ENCODE measurements at places on chromosomes 13 and 19. TPM values are rescaled to one million over a fixed set of nuclear protein-coding genes. Genes with fewer than 3 reads are reported as not detected.

- no peaks in the 10 kb centered on the region for H3K27me3 ChIP-seq
- DNase-seq: no peak
- no peak overlapping the region for H3K4me3 ChIP-seq
- peaks cover 6% of the 10 kb centered on the region for H3K4me1 ChIP-seq
- no peak overlapping the region for H3K27ac ChIP-seq
Observed at GRCh38 chr13:50441130-50441529, 402.4 kb downstream of the DLEU7 start.

DNA sequence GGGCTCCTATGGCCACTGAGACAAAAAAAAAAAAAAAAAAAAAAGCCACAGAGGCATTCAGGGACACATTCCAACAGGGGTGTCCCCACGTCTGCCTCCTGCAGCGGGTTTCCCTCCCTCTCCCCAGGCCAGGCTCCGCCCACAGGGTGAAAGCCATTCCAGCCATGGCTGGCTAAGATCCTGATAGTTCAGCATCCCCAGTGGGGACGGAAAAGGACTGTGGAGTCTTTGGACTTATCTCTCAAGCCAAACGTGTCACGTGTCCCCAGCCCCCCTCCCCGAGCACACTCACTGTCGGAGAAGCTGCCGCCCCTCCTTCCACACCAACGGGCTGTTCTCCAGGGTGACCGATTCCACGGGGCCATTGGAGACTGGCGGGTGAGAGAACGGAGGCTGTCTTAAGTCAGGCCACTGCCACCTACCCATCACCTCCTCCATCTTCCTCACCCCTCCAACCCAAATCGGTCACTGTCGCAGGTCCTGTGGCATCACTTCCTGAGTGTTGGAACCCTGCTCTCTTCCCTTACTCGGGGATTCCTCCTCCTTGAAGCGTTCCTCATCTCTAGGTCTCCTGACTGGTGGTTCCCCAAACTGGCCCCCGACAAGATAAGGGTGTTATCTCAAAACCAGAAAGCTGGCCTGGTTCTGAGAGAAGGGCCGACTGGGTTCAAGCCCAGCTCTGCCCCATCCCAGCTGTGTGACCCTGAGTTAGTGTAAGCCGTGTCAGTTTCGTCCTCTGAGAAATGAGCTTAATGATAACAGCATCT lies 9.1 kb upstream of the FKRP start:
- peaks cover 16% of the 10 kb centered on the region for H3K4me1 ChIP-seq
- no peak overlapping the region for H3K4me3 ChIP-seq
- no peak for DNase-seq
- H3K27me3 ChIP-seq: no peaks in the 10 kb centered on the region
- H3K36me3 ChIP-seq: peaks cover 17% of the 10 kb centered on the region
- H3K27ac ChIP-seq: no peak overlapping the region

- DNase-seq: no peak
- H3K4me1 ChIP-seq: no peaks in the 10 kb centered on the region
- H3K36me3 ChIP-seq: no peaks in the 10 kb centered on the region
- no peak overlapping the region for H3K27ac ChIP-seq
- no peak overlapping the region for H3K4me3 ChIP-seq
Observed at GRCh38 chr13:35512271-35512920, 35.9 kb upstream of the MAB21L1 start.

DNA sequence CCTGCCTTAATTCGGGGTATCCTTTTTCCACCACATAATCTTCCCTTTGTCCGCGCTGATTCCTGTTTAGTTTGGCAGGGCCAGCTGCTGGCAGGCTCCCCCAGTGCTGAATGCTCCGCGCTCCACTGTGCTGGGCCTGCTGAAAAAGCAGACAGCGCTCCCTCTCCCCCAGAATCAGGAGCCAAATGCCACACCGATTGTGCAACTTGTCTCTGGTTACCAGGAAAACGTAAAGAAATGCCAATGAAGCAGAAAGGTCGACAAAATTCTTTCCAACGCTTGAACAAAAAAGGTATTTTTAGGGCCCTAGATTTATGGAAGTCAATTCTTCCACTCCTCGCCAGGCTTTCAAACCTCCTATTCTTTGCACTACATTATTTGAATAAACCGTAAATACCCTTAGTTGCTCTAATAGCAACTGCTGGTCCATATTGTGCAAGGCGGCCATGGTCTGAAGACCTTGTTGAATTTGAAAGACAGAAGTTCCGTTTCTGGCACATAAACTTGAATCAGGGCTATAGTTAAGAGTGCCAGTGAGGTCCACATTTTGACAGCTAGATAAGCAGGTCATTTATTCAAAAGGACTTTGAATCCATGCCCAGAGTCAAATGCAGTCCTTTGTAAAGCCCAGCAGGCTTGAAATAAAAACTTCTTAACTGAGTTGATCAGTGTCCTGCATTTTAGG lies 206.7 kb upstream of the RFC3 start:
- DNase-seq: no peak
- H3K4me1 ChIP-seq: peaks cover 46% of the 10 kb centered on the region
- H3K27ac ChIP-seq: peak overlapping the region; percentile 65
- no peaks in the 10 kb centered on the region for H3K27me3 ChIP-seq

DNA sequence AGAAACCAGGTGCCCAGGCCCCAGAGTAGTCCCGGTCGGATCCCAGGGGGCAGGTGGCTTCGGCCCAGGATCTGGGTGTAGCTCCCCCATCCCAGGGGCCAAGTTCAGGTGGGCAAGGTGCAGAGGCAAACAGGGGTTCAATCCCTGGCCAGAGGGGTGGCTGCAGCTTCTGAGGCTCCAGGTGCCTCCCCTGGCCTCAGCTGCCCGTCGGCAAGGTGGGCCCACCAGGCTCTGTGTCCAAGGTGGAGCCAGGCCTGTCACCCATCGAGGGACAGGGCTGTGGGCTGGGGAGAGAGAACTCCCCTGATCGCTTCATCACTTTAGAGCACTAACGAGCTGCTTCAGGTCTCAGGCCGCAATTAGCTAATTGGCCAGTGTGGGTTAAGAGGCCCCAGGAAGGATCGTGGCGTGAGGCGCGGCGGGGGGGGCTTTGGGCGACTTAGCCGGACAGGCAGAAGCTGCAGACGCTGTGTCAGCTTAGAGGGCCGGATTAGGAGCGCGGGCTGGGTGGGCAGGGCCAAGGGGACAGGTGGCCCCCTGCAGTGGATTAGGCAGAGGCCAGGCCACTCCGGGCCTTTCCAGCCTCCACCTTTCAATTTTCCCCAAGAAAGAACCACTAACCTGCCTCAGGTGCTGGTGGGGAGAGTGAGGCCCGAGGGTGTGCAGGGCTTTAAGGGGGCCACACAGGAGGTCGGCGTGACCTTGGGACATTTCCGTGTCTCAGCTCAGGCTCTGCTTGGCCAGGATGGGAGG lies 2.8 kb upstream of the RAX2 start:
- H3K27ac ChIP-seq: no peak overlapping the region
- H3K36me3 ChIP-seq: no peaks in the 10 kb centered on the region
- no peaks in the 10 kb centered on the region for H3K27me3 ChIP-seq
- no peak overlapping the region for H3K4me3 ChIP-seq

GRCh38 chr13:41588899-41589298 lies 131.5 kb downstream of the RGCC start:
- peak; percentile 33 for DNase-seq
- peaks cover 23% of the 10 kb centered on the region for H3K36me3 ChIP-seq
- H3K27me3 ChIP-seq: no peaks in the 10 kb centered on the region
- peak overlapping the region; percentile 15 for H3K27ac ChIP-seq
- peaks cover 9% of the 10 kb centered on the region for H3K4me1 ChIP-seq

DNA sequence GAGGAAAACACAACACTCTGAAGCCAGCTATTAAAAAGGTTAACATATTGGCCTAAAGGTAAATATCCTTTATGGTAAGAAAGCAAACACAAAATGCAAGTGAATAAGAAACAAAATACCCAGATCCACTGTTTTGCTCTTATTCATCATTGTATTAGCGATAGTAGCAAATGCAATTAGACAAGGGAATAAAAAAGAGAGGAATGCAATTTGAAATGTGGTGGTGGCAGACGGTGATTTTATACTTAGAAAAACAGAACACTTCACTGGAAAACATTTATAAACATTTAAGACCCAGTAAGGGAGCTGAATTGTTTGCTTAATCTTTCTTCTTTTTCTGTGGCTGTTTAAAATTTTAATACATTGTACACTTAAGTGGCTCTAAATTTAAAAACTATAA lies 17.2 kb upstream of the CYP4F2 start:
- DNase-seq: no peak
- peak overlapping the region; percentile 58 for H3K27ac ChIP-seq
- peaks cover 53% of the 10 kb centered on the region for H3K27me3 ChIP-seq
- H3K4me1 ChIP-seq: peaks cover 6% of the 10 kb centered on the region

DNA sequence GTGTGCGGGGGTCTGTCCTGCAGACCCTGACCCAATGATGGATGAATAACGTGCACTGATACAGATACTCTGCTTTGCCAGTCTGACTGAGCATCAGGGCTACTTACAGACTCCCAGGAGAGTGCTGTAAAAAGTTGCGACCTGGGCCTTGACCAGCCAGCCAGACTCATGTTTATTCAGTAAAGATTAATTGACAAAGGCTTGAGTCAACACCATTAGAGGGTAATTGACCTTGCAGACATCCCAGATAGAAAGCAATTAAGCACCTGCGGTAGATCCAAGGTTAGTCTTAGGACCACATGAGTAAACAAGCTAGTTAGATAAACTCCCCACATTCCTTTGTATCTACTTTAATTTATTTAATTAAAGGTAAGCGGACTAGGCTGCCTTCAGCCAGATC lies 10.4 kb downstream of the NUDT19 start:
- no peak overlapping the region for H3K4me3 ChIP-seq
- no peaks in the 10 kb centered on the region for H3K27me3 ChIP-seq
- peaks cover 7% of the 10 kb centered on the region for H3K4me1 ChIP-seq
- no peak for DNase-seq

GRCh38 chr19:33662391-33663092 lies 40.8 kb downstream of the CHST8 start:
- no peak for DNase-seq
- no peak overlapping the region for H3K4me3 ChIP-seq
- no peaks in the 10 kb centered on the region for H3K4me1 ChIP-seq
- no peaks in the 10 kb centered on the region for H3K36me3 ChIP-seq
- no peaks in the 10 kb centered on the region for H3K27me3 ChIP-seq

GRCh38 chr13:91652404-91653301 lies 254.2 kb downstream of the GPC5 start:
- no peaks in the 10 kb centered on the region for H3K4me1 ChIP-seq
- no peaks in the 10 kb centered on the region for H3K27me3 ChIP-seq
- no peak for DNase-seq
- no peak overlapping the region for H3K27ac ChIP-seq

DNA sequence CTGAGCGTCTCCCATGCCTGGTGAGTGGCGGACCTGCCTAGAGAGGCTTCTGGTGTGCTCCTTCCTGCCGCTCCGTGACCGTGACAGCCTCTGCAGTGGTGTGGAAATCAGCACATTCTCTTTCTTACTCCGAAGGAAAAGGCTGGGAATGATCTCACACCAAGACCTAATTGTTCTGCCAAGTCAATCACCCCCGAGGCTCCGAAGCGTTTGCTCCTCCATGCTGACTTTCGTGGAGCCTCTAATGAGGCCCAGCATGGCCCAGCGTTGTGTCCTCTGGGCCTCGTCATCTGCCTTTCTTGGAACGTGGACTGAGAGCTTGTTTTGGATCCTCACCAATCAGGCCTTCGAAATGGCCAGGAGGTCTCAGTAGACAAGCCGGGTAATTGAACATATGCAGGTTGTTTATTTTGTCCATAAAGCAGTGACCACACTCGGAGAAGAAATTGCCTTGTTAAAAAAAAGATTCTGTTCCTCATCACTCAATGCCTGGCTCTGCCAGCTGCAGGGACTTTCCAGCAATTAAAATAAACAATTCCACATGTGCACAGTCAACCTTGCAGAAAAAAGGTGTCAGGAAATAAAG lies 107.1 kb downstream of the UBL3 start:
- H3K4me1 ChIP-seq: no peaks in the 10 kb centered on the region
- H3K4me3 ChIP-seq: no peak overlapping the region
- H3K27ac ChIP-seq: no peak overlapping the region

The IGFL3 gene
- not detected for total RNA-seq

The CYP2A6 gene
- not detected for total RNA-seq

The DAND5 gene
- total RNA-seq: 0.32 TPM

The SLC25A15 gene
- 13.0 TPM for total RNA-seq

The TNFAIP8L1 gene
- total RNA-seq: 22.1 TPM

All from activated T-cell treated with anti-CD3 and anti-CD28 coated beads, Interleukin-2, amount 50 U/mL, for 72 hours (primary cell).